Esophagus muscularis mucosa (tissue), 4 donors: ENCODE measurements at places on chromosomes 1 and 21. TPM values are rescaled to one million over a fixed set of nuclear protein-coding genes. Genes with fewer than 3 reads are reported as not detected.
A peak's percentile ranks its signal among the peaks of the same experiment; 100 is the strongest.

DNA sequence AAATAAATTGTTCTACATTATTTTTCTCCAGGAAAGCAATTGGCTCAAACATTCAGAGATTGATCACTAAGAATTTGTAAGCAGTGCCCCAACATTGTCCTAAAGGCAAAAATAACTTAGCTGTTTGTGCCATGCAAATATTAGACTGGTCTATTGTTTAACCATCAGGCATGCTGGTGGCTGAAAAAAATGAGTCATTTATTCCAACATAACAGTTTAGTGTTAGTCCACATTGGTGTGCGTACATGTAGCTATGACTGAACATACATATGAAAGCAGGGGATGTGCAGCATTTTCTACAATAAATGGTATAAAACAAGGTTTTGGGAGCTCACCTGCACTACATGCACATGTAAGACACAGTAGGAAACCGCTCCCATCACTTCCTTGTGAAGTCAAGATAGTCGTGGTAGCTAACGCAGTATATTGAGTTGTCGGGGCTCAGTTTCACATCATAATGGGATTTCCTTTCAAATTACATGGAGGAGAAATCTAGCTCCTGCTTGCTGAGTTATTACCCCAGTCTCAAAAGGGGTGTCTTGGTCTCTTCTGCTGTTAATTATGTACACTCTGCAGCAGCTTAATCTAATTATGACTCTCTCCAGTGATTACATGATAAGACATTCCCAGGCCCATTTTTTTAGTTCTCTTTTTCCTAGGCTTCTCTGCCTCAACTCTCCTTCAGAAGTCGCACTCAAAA lies 199.4 kb downstream of the LYPLAL1 start:
- no peaks in the 10 kb centered on the region for H3K36me3 ChIP-seq
- H3K27me3 ChIP-seq = no peaks in the 10 kb centered on the region
- DNase-seq = no peak
- no peak overlapping the region for H3K27ac ChIP-seq

DNA sequence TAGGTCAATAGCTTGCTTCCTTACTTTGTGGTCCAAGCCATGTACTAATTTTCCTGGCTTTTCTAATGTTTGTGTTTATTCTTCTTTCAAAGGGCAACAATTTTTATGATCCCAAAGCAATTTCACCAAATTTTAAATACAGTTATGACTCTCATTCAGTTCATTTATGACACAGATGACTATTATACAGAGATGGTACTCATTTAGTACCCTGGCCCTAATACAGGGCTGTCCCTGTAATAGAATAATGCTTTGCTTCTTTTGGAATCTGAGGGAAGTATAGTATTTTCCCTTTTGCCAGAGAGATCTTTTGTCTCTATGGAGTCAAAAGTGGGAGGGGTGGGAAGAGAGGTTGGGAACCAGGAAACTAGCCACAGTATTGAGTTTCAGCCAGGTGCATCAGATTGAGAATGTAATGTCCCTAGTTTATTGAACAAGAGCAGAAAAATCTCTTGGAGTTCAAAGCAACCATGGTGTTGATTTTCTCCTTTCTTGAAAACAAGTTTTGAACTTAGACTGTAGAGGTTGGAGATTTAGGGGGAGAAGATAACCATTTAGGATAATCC lies 20.4 kb downstream of the DENND2D start:
- H3K27me3 ChIP-seq = no peaks in the 10 kb centered on the region
- no peak overlapping the region for H3K27ac ChIP-seq
- no peak overlapping the region for H3K4me3 ChIP-seq
- no peaks in the 10 kb centered on the region for H3K4me1 ChIP-seq
- H3K36me3 ChIP-seq = peaks cover 70% of the 10 kb centered on the region

GRCh38 chr1:44610527-44611148 lies 63.6 kb downstream of the TMEM53 start:
- no peaks in the 10 kb centered on the region for H3K27me3 ChIP-seq
- no peak overlapping the region for H3K27ac ChIP-seq
- peaks cover 5% of the 10 kb centered on the region for H3K4me1 ChIP-seq
- DNase-seq = no peak
- no peaks in the 10 kb centered on the region for H3K36me3 ChIP-seq
- H3K4me3 ChIP-seq = no peak overlapping the region

GRCh38 chr1:39572379-39573096 lies 4.1 kb downstream of the PABPC4 start:
- peaks cover 65% of the 10 kb centered on the region for H3K36me3 ChIP-seq
- H3K4me3 ChIP-seq = no peak overlapping the region
- H3K27ac ChIP-seq = no peak overlapping the region
- no peaks in the 10 kb centered on the region for H3K27me3 ChIP-seq
- no peak for DNase-seq
- peaks cover 37% of the 10 kb centered on the region for H3K4me1 ChIP-seq

GRCh38 chr1:198520524-198521254 lies 19.8 kb downstream of the ATP6V1G3 start:
- H3K27ac ChIP-seq = no peak overlapping the region
- H3K36me3 ChIP-seq = no peaks in the 10 kb centered on the region
- no peak overlapping the region for H3K4me3 ChIP-seq
- H3K4me1 ChIP-seq = no peaks in the 10 kb centered on the region
- H3K27me3 ChIP-seq = no peaks in the 10 kb centered on the region

- DNase-seq = no peak
- H3K4me3 ChIP-seq = peak overlapping the region; percentile 25
- peaks cover 16% of the 10 kb centered on the region for H3K4me1 ChIP-seq
- H3K27me3 ChIP-seq = no peaks in the 10 kb centered on the region
- peak overlapping the region; percentile 5 for H3K27ac ChIP-seq
These were observed 119.2 kb downstream of the ITSN1 start for GRCh38 chr21:33761441-33762036.

GRCh38 chr1:63782982-63783381 lies 9.2 kb downstream of the ROR1 start:
- H3K4me3 ChIP-seq = no peak overlapping the region
- H3K36me3 ChIP-seq = no peaks in the 10 kb centered on the region
- peak; percentile 77 for DNase-seq
- H3K4me1 ChIP-seq = peaks cover 8% of the 10 kb centered on the region
- H3K27ac ChIP-seq = no peak overlapping the region

- DNase-seq = no peak
- H3K4me1 ChIP-seq = no peaks in the 10 kb centered on the region
- H3K36me3 ChIP-seq = no peaks in the 10 kb centered on the region
These were observed 137.1 kb downstream of the PROX1 start for GRCh38 chr1:214124915-214125314.

GRCh38 chr1:58745666-58746065 lies 38.2 kb downstream of the JUN start:
- DNase-seq = no peak
- no peak overlapping the region for H3K27ac ChIP-seq

- no peaks in the 10 kb centered on the region for H3K36me3 ChIP-seq
- H3K4me1 ChIP-seq = no peaks in the 10 kb centered on the region
- H3K27ac ChIP-seq = no peak overlapping the region
- no peaks in the 10 kb centered on the region for H3K27me3 ChIP-seq
These were observed 9.3 kb upstream of the IL19 start for GRCh38 chr1:206761159-206761768.

DNA sequence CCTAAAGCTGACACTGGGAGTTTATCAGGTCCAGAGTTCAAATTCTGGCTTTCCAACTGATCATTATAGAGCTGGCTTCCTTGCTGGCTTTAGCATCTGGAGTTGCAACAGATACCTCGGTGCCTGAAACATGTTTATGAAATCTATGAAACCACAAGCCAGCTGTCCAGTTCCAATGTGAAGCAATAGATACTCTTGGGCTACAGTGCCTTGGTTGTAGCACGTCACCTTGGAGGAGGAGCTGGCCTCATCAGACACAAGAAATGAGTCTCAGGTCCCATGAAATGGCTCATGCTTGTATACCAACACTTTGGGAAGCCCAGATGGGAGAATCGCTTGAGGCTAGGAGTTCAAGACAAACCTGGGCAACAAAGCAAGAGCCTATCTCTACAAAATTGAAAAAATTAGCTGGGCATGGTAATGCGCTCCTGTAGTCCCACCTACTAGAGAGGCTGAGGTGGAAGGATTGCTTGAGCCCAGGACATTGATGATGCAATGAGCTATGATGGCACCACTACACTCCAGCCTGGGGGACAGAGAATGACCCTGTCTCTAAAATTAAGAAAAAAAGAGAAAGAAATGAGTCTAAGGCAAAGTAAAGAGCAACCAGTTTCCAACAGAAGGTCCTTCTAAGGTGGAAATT lies 132.5 kb upstream of the ZNF648 start:
- peaks cover 48% of the 10 kb centered on the region for H3K4me1 ChIP-seq
- no peak for DNase-seq
- H3K27ac ChIP-seq = no peak overlapping the region
- H3K27me3 ChIP-seq = no peaks in the 10 kb centered on the region
- H3K4me3 ChIP-seq = no peak overlapping the region

GRCh38 chr1:223683586-223684487 lies 18.3 kb upstream of the CAPN8 start:
- H3K4me3 ChIP-seq = no peak overlapping the region
- H3K27me3 ChIP-seq = no peaks in the 10 kb centered on the region
- no peak for DNase-seq
- no peak overlapping the region for H3K27ac ChIP-seq
- H3K4me1 ChIP-seq = no peaks in the 10 kb centered on the region

DNA sequence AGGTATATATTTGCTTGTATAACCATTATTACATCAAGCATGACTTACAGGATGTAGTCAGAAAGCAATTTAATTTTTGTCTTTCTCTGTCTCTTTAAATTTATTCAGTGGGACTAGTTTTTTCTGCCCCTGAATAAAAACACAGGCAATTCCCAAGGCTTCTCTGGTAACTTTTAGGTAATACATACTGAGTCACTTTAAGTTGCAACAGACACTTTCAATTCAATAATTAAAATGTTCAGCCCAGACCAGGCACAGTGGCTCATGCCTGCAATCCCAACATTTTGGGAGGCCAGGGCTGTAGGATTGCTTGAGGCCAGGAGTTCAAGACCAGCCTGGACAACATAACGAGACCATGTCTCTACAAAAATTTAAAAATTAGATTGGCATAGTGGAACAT lies 12.3 kb downstream of the SLC44A3 start:
- no peaks in the 10 kb centered on the region for H3K4me1 ChIP-seq
- H3K4me3 ChIP-seq = no peak overlapping the region
- DNase-seq = no peak
- H3K36me3 ChIP-seq = peaks cover 5% of the 10 kb centered on the region

DNA sequence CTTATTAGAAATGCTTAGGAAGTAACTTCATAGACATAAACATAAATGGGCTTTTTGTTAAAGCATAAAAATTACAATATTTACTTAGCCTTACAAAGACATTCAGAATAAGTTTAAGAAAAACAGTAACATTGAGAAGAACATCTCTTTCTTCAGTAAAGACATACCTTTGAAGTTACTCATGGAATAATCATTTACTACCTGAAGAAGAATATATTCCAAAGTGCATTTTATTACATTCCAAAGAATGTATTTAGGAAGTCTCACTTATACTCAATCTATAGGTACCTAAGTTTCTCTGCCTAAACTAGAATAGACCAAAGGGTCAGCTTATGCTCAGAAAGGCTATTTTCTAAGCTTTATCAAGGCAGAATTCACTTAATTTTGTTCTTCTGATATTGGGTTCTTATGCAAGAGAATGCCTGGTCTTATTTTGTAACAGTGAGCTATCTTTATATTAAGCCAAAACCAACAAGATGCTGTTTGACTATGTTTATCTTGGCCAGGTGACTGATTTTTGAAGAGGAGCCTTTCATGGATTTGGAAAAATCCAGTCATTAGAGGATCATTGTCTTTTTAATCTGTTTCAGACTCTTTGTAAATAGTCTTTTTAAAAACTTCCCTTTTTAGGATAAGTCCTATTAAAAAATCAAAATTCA lies 110.1 kb downstream of the OLFML2B start:
- peaks cover 18% of the 10 kb centered on the region for H3K36me3 ChIP-seq
- H3K27ac ChIP-seq = no peak overlapping the region
- H3K27me3 ChIP-seq = no peaks in the 10 kb centered on the region
- no peak overlapping the region for H3K4me3 ChIP-seq
- no peaks in the 10 kb centered on the region for H3K4me1 ChIP-seq
- no peak for DNase-seq

GRCh38 chr1:202143011-202143767 lies 1.3 kb downstream of the ARL8A start:
- peaks cover 24% of the 10 kb centered on the region for H3K4me1 ChIP-seq
- peak overlapping the region; percentile 93 for H3K27ac ChIP-seq
- H3K27me3 ChIP-seq = no peaks in the 10 kb centered on the region
- no peak for DNase-seq
- no peaks in the 10 kb centered on the region for H3K36me3 ChIP-seq

DNA sequence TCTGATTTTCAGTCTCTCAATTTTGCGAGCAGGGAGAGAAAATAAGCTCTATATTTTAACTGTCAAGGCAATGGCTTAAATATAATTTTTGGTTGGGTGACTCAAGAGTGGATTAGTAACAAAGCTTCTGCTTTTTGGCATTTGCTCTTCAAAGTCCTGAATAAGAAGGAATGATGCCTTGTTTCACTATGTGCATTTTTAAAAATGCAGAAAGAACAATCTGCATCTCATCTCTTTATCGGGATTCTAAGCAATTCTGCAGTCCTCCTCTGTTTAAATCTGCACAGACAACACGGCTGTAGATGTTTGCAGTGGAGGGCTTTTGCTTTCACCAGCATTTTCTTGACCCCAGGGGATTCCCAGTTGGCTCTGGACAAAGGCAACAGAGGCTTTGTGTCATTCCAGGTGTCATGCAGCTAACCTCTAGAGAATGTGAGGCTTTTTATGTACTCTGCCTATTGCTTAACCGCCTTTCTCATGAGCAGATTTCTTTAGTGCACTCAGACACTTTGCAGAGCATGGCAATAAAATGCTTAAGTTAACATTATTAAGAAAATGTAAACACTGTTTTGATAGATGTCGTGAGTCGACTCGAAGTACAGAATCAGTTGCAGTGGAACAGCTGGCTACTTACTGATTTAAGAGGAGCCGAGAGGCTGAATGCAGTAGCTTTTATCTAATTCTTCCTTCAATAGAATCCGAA lies 783.2 kb upstream of the NEGR1 start:
- H3K36me3 ChIP-seq = no peaks in the 10 kb centered on the region
- no peaks in the 10 kb centered on the region for H3K27me3 ChIP-seq
- no peak overlapping the region for H3K4me3 ChIP-seq
- no peak overlapping the region for H3K27ac ChIP-seq
- no peak for DNase-seq
- peaks cover 6% of the 10 kb centered on the region for H3K4me1 ChIP-seq

- H3K27me3 ChIP-seq = no peaks in the 10 kb centered on the region
- H3K36me3 ChIP-seq = no peaks in the 10 kb centered on the region
- H3K4me3 ChIP-seq = no peak overlapping the region
- H3K27ac ChIP-seq = no peak overlapping the region
- DNase-seq = no peak
These were observed 91.4 kb upstream of the PLXNA2 start for GRCh38 chr1:208335371-208336136.

Gene TTLL7
- 58.1 TPM for total RNA-seq

Gene PCSK9
- not detected for total RNA-seq

Gene IFI6
- total RNA-seq = 86.3 TPM

Gene IFNLR1
- total RNA-seq = 1.5 TPM

Gene C8A
- total RNA-seq = not detected

Gene C1orf94
- not detected for total RNA-seq

Gene PTPN7
- total RNA-seq = 0.98 TPM

Gene MYOG
- total RNA-seq = not detected

Gene FAM177B
- total RNA-seq = not detected

Gene OR2G6
- total RNA-seq = not detected
